ENCODE measurements at places on chromosomes 4 and X.
A peak's percentile ranks its signal among the peaks of the same experiment; 100 is the strongest.

DNA sequence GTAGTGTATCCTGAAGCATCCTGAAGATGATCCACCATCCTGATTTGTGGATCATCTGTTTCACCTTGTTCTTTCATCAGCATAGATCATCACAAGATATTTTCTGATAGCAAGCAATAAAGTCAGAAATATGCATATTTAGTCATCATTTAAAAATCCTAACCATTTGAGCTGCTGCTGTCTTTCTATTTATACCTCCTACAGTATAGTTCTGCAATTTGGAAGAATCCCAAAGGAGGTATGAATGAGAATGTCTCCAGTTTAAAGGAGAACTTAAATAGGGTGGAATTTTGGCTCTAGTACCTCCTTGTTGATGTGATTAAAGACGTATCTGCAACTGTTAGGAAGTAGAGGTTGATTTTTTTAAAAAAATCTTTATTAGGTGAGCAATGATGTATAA, 7.6 kb downstream of the SLC25A14 start:
- no peak for DNase-seq

GRCh38 chr4:14952352-14952751, 49.9 kb upstream of the CPEB2 start:
- DNase-seq: no peak

- no peak for DNase-seq
These were observed 44.1 kb upstream of the NEUROG2 start for GRCh38 chr4:112560084-112560483.

DNA sequence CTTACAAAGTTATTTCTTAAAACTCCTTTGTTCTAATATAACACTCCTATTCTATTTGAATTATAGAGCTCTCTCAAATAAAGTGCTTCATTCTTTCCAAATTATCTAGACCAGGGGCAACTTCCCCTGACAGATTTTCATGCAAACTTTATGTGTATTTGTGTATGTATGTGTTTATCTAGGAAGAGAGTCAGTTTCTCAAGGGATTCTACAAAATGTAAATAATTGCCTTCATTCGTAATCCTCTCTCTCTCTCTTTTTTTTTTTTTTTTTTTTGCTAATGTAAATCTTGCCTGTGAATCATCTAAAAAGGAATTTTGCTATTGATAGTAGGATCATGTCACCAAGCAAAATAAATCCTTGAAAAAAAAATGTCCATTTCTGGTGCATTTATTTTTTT, 38.9 kb upstream of the RBPJ start:
- no peak for DNase-seq

- DNase-seq: no peak
These were observed 14.5 kb upstream of the GTPBP6 start for GRCh38 chrX:332916-333610.

DNA sequence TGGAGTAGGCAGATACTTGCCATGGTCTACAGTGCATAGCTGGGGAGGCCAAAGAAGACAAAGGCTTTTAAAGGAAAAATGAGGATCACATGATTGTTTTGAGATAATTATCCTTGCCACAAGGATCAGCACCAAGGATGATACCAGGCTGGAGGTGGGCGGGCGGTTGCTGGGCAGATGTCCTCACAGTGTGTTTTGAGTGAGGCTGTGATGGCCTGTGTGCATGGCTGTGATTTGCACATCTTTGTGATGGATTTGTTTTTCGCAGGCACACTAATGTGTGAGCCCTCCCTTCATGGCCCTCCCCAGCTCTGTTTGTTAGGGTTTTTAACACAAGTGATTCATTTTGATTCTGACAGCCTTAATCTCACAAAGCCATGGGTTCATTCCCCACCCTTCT, 46.8 kb downstream of the RGS12 start:
- DNase-seq: no peak

DNA sequence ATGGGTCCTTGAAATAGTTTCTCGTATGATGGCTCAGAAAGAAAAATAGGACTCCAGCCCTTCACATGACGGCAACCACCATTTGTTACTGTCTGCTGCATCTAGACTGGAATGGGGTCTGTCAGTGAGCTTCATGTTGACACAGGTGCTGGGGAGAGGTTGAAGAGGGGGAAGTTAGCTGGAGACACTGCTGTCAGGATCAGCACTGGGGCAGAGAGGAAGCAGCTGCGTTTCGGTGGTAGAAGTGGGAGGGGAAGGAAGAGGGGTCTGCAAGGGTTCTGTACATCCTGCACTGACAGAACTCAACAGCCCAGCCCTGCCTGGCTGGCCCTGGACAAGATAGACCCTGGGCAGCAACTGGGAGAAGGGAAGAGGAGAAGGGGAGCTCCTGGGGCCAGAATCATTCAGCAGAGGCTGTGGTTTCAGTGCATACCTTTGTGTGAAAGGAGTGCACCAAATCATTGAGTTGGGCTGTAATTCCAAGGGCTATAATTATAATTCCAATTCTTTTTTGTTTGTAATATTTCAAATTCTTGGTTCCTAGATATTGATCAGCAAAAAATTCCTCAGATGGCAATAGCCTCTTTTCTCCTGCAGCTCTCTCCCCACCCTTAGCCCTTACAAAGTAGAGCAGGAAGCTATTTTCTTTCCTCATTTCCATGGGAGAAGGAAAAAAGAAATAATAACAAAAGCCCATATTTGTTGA, 119.4 kb upstream of the C1GALT1C1 start:
- DNase-seq: peak; percentile 86

- DNase-seq: no peak
These were observed 82.9 kb downstream of the STOX2 start for GRCh38 chr4:183987987-183988392.

DNA sequence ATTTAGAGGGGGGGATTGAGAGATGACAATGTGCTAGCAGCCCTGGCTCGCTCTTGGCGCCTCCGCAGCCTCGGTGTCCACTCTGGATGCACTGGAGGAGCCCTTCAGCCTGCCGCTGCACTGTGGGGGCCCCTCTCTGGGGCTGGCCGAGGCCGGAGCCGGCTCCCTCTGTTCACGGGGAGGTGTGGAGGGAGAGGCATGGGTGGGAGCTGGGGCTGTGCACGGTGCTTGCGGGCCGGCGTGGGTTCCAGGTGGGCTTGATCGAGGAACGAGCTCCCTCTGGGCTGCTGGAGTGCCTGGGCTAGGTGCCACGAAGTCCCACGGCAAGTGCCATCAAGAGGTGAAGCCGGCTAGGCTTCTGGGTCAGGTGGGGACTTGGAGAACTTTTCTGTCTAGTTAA, 6.9 kb downstream of the C4orf46 start:
- no peak for DNase-seq

- no peak for DNase-seq
These were observed 34.4 kb downstream of the FAM13A start for GRCh38 chr4:89022426-89023128.

GRCh38 chrX:48616576-48616975, 19.3 kb downstream of the WDR13 start:
- no peak for DNase-seq

DNA sequence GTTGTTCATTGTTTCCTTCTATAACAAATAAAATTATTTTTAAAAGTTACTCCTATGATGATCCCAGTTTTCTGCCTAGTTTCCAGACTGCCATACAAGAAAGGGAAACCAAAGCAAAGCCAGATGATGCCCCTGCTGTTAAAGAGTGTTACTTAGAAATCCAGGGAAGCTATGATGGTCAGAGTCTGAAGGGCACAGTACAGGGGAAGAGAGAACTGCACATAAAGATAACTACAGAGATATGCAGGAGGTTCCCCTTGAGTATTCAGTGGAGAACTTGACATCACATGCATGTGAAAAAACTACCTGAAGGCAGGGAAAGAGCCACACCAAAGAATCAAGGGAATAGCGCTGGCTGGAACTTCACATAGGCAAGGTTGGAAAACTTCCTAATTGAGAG, 494.2 kb upstream of the FSTL5 start:
- DNase-seq: no peak

- DNase-seq: no peak
These were observed at the start of gene GPC3 for GRCh38 chrX:133985164-133985966. GPC3 (minus strand) TSS chrX:133985594.

GRCh38 chr4:140367738-140368137, 5.7 kb upstream of the SCOC start:
- DNase-seq: no peak

GRCh38 chr4:155795991-155796390, 37.2 kb downstream of the GUCY1B1 start:
- no peak for DNase-seq

DNA sequence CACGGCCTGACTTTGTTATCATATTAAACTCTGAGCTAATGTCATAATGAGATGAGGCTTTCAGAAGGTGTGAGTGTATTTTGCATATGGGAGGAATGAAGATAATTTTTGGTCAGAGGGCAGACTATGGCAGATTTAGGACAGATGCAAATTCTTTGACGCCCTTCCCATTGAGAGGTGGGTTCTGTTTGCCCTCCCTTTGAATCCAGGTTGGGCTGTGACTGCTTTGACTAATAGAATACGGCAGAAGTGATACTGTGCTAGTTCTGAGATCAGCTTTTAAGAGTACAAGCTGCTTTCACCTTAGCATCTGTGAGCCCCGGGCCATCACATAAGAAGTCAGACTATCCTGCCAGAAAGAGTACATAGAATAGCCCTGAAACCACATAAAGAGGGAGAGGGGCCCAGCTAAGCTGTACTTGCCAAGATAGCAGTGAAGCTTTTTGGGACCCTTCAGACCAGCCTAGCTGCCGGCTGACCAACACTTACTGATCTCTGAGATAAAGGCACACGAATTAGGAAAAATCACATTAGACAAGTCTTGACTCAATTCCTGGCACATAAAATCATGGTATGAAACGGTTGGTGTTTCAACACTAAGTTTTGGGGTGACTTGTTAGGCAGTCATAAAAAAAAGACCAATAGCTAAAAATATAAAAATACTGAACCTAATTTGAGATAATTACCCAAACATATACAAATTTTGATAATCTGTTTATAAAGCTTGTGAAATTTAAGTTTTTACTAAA, 166.7 kb upstream of the SH3RF1 start:
- DNase-seq: no peak

GRCh38 chr4:150212927-150213326, 134.7 kb downstream of the DCLK2 start:
- no peak for DNase-seq

- no peak for DNase-seq
These were observed 9.9 kb upstream of the GPM6B start for GRCh38 chrX:13826770-13827169.

DNA sequence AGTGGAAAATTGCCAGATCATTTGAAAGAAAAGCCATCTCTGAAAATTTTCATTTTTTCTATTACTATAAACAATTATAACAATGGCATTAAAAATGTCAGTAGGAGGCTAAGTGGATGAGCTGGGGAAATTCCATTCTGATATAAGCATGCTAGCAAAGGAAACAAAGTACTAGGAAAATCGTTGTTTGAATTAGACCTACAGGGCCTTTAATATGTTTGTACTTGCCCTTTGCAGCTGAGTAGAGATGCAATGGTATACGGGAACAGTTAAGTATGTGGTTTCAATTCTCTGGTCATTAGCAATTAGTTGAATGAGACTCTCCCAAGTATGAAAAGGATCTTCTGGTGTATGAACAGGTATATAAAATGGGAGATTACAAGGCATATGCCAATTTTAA, 452.2 kb downstream of the PCDH11X start:
- DNase-seq: no peak

DNA sequence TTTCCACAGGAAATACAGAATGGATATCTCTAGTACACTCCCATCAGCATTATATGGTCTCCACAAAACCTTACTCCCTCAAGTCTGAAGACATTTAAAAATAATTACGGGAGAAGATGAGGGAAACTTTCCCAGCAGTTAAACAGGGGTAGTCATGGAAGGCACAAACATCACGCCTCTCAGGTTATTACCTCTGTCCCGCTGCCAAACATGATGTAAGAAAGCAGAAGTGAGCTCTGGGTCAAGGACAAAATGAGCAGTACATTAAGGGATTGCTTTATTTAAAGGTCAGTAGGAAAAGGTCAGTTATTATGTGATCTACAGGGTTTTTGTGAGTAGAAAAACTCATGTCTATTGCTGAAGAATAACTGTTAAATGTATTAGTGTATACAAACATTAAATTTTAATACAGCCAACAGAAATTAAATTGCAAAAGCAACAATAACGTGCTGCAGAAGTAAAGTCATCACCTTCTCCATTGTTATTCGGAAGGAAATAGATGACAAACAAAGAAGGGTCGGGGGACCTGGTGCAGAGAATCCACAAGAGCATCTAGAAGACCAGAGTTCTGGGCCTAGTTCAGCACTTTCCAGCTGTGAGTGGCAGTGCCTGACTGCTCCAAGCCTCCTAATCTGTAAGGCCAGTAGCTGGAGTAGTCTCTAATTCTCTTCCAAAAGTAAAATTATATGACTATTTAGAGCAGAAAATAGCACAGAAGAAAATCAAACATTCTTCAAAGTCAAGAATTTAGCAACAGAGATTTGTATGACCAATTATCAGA, 171.2 kb downstream of the PPP3CA start:
- DNase-seq: no peak

- no peak for DNase-seq
These were observed 21.5 kb downstream of the AMOT start for GRCh38 chrX:112819008-112819640.

DNA sequence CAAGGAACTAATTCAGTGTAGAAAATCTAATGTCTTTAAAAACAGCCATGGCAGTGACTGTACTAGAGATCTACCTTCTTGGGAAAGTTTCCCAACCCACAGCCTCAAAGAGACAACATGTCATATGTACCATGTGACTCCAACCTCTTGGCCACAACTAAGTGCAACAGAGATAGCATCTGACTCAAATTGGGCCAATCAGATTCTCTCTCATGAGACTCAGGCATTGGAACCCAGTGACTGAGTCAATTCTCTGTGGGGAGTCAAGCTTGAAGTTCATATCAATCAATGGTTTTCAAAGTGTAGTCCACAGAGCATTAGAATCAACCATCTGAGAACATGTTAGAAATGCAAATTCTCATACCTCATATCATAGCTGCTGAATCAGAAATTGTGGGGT, 123.3 kb downstream of the MBNL3 start:
- DNase-seq: no peak

DNA sequence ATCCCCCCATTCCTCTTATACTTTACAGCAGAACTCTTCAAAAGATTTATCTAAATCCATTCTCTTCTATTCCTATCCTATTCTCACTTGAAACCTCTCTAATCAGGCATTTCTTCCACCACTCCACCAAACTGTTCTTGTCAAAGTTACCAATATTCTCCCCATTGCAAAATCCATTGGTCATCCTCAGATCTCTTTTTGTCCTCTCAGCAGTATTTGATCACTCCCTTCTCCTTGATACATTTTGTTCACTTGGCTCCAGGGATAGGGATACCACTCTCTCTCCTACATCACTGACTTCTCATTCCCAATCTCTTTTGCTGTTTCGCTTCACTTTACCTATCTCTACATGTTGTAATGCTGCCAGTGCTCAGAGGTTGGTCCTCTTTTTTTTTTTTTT, 2.8 kb upstream of the MTMR8 start:
- no peak for DNase-seq

GRCh38 chr4:11436673-11437072, 8.0 kb upstream of the HS3ST1 start:
- DNase-seq: no peak

- no peak for DNase-seq
These were observed 322.5 kb downstream of the HS3ST1 start for GRCh38 chr4:11106190-11106589.

- DNase-seq: no peak
These were observed 37.2 kb upstream of the SPANXC start for GRCh38 chrX:141279476-141279875.

GRCh38 chrX:38181357-38181756, 39.3 kb downstream of the SRPX start:
- DNase-seq: no peak

- no peak for DNase-seq
These were observed 67.0 kb downstream of the DDX53 start for GRCh38 chrX:23066588-23067281.

- peak; percentile 72 for DNase-seq
These were observed 77.2 kb upstream of the BCOR start for GRCh38 chrX:40174854-40175510.

Measured in NCI-H1092 (cell line).